ENCODE measurements at places on chromosomes 11 and 22. TPM values are rescaled to one million over a fixed set of nuclear protein-coding genes. Genes with fewer than 3 reads are reported as not detected.

GRCh38 chr11:126892756-126893155, 107.8 kb downstream of the KIRREL3 start:
- H3K4me3 ChIP-seq, result no peak overlapping the region
- peaks cover 10% of the 10 kb centered on the region for H3K4me1 ChIP-seq
- no peaks in the 10 kb centered on the region for H3K36me3 ChIP-seq
- H3K27ac ChIP-seq, result no peak overlapping the region
- no peak for DNase-seq
- H3K27me3 ChIP-seq, result no peaks in the 10 kb centered on the region

- H3K27ac ChIP-seq, result no peak overlapping the region
- no peaks in the 10 kb centered on the region for H3K36me3 ChIP-seq
- H3K4me3 ChIP-seq, result no peak overlapping the region
- DNase-seq, result no peak
Observed at GRCh38 chr11:110679323-110679975, 32.8 kb downstream of the ARHGAP20 start.

DNA sequence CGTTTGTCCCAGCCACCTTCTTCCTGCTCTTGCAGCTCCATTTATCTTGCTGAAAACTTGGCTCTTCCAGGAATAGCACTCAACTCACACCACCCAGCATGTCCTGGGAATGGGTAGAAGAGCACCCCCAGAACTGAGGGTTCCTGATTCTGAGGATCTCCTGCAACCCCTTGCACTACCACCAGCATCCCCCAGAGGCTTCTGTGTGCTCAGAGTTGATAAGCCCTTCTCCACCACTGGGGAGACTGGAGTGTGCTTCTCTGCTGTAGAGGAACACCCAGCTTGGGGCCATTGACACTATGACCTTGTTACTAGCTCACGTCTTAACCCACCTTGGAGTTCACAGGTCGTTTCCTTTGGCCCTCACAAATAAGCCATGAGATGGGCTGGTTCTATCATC, 121.0 kb downstream of the GRIK4 start:
- H3K27me3 ChIP-seq, result no peaks in the 10 kb centered on the region
- no peak for DNase-seq
- no peaks in the 10 kb centered on the region for H3K36me3 ChIP-seq

GRCh38 chr11:77072851-77073327, 6.1 kb downstream of the CAPN5 start:
- H3K27me3 ChIP-seq, result no peaks in the 10 kb centered on the region
- peaks cover 38% of the 10 kb centered on the region for H3K4me1 ChIP-seq
- no peak overlapping the region for H3K4me3 ChIP-seq

DNA sequence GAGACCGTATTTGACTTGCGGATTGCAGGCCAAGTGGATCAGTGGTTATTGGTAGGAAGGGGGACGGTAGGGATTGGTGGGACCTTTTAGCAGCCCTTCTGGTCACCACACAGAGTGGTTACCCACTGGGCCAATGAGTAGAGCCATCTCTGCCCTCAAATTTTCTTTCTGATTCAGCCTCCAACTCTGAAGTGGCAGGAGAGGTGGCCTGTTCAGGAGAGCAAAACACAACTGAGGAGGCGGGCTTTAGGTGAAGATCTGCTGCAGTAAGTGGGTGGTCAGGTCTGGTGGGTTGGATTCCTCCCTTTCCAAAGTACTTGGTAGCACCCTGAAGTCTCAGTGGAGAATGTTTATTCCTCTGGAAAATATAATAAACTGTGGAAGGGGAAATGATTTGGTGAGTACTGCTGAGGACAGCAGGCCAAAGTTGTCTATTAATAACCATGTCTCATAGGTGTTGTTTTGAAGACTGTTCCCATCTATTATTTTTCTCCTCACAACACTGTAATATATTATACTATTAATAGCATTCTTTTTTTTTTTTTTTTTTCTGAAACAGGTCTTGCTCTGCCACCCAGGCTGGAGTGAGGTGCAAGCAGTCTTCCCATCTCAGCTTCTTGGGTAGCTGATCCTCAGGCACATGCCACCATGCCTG, 1.5 kb downstream of the MISFA start:
- no peak overlapping the region for H3K4me3 ChIP-seq
- H3K27ac ChIP-seq, result no peak overlapping the region
- H3K4me1 ChIP-seq, result no peaks in the 10 kb centered on the region
- H3K36me3 ChIP-seq, result peaks cover 3% of the 10 kb centered on the region
- H3K27me3 ChIP-seq, result no peaks in the 10 kb centered on the region

DNA sequence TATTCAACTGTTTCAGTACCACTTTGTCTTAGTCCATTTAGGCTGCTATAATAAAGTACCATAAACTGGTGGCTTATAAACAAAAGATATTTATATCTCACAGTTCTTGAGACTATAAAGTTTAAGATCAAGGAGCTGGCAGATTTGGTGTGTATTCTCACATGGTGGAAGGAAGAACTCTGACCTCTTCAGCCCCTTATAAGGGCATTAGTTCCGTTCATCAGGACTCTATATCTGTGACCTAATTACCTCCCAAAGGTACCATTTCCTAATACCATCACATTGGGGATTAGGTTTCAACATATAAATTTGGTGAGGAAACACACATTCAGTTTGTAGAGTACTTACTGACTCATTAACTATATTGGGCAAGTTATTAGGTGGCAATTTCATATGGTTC, 10.7 kb upstream of the ARL14EP start:
- H3K27me3 ChIP-seq, result no peaks in the 10 kb centered on the region
- H3K4me3 ChIP-seq, result no peak overlapping the region
- no peak overlapping the region for H3K27ac ChIP-seq
- H3K4me1 ChIP-seq, result no peaks in the 10 kb centered on the region
- H3K36me3 ChIP-seq, result no peaks in the 10 kb centered on the region

RIBC2 gene
- total RNA-seq, result not detected

GRCh38 chr11:68009391-68010089, 587 bp upstream of the ALDH3B1 start:
- H3K4me3 ChIP-seq, result peak overlapping the region; percentile 53
- H3K36me3 ChIP-seq, result no peaks in the 10 kb centered on the region
- no peaks in the 10 kb centered on the region for H3K27me3 ChIP-seq

DNA sequence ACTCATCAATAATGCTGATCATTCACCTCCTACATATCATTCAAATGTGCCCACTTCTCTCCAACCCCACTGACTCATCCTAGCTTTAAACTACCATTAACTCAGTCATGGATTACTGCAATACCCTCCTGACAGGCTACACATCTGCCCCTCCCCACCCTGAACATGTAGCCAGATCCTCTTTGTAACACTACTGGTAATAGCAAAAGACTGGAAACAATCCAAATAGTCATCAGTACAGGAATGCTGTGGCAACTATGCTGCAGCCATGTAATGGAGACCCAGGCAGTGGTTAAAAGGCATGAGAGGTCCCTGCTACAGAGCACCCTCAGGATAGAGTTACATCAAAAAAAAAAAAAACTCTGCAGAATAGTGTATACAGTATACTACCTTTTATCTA, 16.6 kb downstream of the SLC43A3 start:
- H3K4me1 ChIP-seq, result peaks cover 21% of the 10 kb centered on the region
- H3K36me3 ChIP-seq, result peaks cover 84% of the 10 kb centered on the region
- no peaks in the 10 kb centered on the region for H3K27me3 ChIP-seq

GRCh38 chr11:61769169-61769920, 16.9 kb downstream of the MYRF start:
- no peaks in the 10 kb centered on the region for H3K36me3 ChIP-seq
- H3K27me3 ChIP-seq, result no peaks in the 10 kb centered on the region
- H3K4me3 ChIP-seq, result no peak overlapping the region
- H3K4me1 ChIP-seq, result peaks cover 2% of the 10 kb centered on the region
- peak overlapping the region; percentile 63 for H3K27ac ChIP-seq
- DNase-seq, result peak; percentile 74

DNA sequence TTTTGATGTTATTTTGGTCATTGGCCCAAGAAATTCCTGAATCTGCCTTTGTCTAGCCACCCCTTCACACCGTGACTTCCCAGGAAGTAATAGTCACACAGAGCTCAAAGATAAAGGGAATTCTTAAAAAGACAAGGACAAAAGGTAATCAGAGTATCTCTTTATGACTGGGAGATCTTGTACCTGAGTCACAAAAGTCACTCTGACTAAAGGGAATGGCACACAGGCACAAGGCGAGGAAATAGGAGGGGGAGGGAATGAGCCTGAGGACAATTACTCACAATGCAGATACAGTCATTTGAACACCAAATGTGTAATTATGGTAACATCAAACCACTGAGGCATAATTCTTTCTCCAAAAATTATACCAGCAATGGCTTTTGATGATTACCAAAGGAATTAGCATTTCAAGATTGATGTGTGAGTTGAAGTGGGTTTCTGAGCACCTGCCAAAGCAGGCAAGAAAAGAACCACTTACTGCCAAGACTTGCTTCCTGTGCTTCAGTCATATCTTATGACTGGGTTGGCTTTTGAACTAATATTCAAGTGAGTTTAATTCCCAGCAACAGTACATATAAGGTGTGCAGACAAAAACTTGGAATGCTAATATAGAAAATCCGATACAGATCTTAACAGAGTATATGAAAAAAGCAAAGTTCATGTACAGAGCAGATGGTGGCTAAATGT, 856.4 kb downstream of the LRRC4C start:
- H3K27ac ChIP-seq, result no peak overlapping the region
- no peak for DNase-seq
- H3K4me3 ChIP-seq, result no peak overlapping the region
- H3K36me3 ChIP-seq, result no peaks in the 10 kb centered on the region
- H3K27me3 ChIP-seq, result no peaks in the 10 kb centered on the region
- H3K4me1 ChIP-seq, result no peaks in the 10 kb centered on the region

DNA sequence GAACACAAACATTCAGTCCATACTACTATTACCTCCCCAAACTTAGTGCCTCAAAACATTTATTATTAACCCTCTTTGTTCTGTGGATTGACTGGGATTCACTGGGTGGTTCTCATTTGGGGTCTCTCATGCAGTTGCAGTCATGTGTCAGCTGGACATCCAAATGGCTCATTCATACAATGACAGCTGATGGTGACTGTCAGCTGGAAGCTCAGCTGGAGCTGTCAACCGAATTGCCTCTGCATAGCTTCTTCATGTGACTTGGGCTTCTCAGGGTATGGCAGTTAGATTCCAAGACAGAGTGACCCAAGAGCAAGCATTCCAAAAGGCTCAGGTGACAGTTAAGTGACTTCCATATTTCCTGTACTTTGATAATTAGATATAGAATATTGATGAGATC, 85.2 kb downstream of the CCDC34 start:
- H3K27me3 ChIP-seq, result no peaks in the 10 kb centered on the region
- no peak overlapping the region for H3K4me3 ChIP-seq
- no peak overlapping the region for H3K27ac ChIP-seq
- no peak for DNase-seq

DNA sequence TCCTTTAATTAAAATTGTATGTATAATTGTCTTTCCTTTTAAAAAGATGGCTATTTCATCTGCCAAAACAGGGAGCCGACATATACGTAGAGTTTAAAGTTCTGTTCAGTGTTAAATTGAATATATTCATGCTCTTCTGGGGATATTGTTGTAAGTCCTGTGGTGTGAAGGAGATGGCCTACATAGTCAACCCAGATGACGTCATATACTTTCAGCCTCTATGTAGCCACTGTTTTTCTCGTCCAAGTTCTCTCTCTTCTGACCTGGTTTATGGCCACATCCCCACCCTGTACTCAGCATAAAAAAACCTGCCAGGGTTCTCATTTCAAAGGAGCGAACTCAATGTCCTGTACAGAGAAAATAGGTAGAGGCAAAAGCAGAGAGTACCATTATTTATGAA, 509.4 kb upstream of the ARHGAP42 start:
- no peaks in the 10 kb centered on the region for H3K4me1 ChIP-seq
- no peak overlapping the region for H3K27ac ChIP-seq
- no peak for DNase-seq
- no peak overlapping the region for H3K4me3 ChIP-seq

GRCh38 chr11:61489833-61490721, 18.5 kb upstream of the LRRC10B start:
- H3K4me3 ChIP-seq, result no peak overlapping the region
- no peaks in the 10 kb centered on the region for H3K36me3 ChIP-seq
- no peaks in the 10 kb centered on the region for H3K4me1 ChIP-seq
- H3K27me3 ChIP-seq, result no peaks in the 10 kb centered on the region
- no peak for DNase-seq

- no peaks in the 10 kb centered on the region for H3K36me3 ChIP-seq
- no peak overlapping the region for H3K27ac ChIP-seq
- H3K4me3 ChIP-seq, result no peak overlapping the region
- H3K4me1 ChIP-seq, result peaks cover 27% of the 10 kb centered on the region
- no peak for DNase-seq
Observed at GRCh38 chr11:61585115-61585514, 4.2 kb upstream of the SYT7 start.

WEE1 gene
- 10.9 TPM for total RNA-seq

DNA sequence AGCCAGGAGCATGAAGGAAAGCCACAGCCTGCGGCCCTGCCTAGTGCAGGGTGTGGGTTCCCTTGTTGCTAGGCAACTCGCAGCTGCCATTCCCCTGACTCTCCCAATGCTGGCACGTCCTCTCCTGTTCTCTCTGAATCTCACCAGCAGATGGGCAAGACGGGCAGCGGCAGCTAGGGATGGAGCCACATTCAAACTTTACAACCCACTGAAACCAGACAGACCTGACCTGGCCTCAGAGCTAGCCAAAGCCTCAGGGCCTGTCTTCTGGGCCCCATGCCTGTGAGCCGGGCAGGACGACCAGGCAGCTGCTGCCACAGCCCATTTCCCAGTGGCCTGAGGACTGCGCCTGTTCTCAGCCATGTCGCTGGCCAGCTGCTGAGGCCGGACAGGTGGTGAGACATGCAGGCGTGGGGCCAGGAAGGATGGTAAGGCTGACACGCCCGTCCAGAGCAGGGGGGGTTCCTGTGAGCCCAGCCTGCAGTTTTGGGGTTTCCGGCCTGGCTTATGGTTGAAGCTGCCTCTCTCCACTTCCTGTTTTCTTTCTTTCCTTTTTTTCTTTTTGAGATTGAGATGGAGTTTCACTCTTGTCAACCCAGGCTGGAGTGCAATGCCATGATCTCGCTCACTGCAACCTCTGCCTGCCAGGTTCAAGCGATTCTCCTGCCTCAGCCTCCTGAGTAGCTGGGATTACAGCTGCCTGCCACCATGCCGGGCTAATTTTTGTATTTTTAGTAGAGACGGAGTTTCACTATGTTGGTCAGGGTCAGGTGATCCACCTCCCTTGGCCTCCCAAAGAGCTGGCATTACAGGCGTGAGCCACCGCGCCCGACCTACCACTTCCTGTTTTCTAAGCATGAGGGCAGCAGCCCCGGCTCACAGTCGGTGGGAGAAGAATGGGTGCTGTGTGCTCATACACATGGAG, 4.1 kb downstream of the SUN2 start:
- H3K27me3 ChIP-seq, result no peaks in the 10 kb centered on the region
- peaks cover 67% of the 10 kb centered on the region for H3K36me3 ChIP-seq
- H3K4me3 ChIP-seq, result peak overlapping the region; percentile 68
- peak; percentile 87 for DNase-seq

POLD4 gene
- 69.3 TPM for total RNA-seq

DDI1 gene
- total RNA-seq, result not detected

PPP6R2 gene
- total RNA-seq, result 54.0 TPM
